ENCODE measurements at places on chromosomes 7 and 10. TPM values are rescaled to one million over a fixed set of nuclear protein-coding genes. Genes with fewer than 3 reads are reported as not detected.

Gene CRYGN
- total RNA-seq: not detected

Gene AKR1C8
- total RNA-seq: not detected

Gene NUTM2E
- 0.43 TPM for total RNA-seq

Gene PNLIPRP2
- 0.06 TPM for total RNA-seq

Gene PRKG1
- total RNA-seq: 0.01 TPM

Gene PMPCB
- 77.2 TPM for total RNA-seq

Gene HKDC1
- 8.9 TPM for total RNA-seq

Gene FAM25A
- not detected for total RNA-seq

Gene INSYN2A
- 1.6 TPM for total RNA-seq

Gene NXPH1
- total RNA-seq: not detected

Gene MYH16
- total RNA-seq: 0.35 TPM

Gene TRIL
- total RNA-seq: not detected

Gene SPDYE17
- total RNA-seq: not detected

Gene KNDC1
- total RNA-seq: 0.74 TPM

Gene SLC29A4
- total RNA-seq: 15.6 TPM

Gene VKORC1L1
- total RNA-seq: 30.7 TPM

Gene MYOZ1
- total RNA-seq: not detected

Gene STAM
- total RNA-seq: 23.6 TPM

Gene ERVW-1
- not detected for total RNA-seq

Gene NKX6-2
- total RNA-seq: 0.91 TPM
